Memory B cell (primary cell): ENCODE measurements at places on chromosomes 4 and X.

DNA sequence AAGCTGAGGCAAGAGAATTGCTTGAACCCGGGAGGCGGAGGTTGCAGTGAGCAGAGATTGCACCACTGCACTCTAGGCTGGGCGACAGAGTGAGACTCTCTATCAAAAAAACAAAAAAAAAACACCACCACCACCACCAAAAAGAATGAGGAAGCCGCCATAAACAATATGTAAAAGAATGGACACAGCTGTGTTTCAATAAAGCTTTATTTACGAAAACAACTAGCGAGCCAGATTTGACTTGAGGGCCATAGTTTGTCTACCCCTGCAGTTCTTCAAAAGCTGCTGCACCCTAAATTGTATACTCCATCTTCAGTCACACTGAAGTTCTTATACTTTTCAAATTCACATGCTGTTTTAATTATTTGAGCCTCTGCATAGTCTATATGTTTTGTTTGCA, 306.5 kb upstream of the KLF3 start:
- no peak for DNase-seq

DNA sequence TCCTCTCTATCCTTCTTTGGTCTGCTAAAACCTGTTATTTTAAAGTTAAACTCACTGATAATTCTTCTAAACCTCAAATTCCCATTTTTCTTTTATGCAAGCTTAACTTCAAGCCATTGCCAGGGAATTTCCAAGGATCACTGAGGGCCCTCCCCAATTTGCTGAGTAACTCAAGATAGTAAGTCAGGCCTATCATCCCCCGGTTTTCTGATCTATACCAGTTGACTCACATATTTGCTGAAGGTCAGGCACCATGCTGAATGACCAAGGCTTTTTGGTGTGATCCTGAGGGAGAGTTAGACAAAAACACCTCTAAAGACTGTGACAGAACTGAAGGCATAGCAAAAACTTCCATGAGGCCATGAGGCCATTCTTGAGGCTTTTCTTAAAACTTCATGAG, 1301.9 kb downstream of the PCDH7 start:
- no peak for DNase-seq

- DNase-seq = no peak
Measured at GRCh38 chrX:53256446-53257041, 24.8 kb downstream of the IQSEC2 start.

DNA sequence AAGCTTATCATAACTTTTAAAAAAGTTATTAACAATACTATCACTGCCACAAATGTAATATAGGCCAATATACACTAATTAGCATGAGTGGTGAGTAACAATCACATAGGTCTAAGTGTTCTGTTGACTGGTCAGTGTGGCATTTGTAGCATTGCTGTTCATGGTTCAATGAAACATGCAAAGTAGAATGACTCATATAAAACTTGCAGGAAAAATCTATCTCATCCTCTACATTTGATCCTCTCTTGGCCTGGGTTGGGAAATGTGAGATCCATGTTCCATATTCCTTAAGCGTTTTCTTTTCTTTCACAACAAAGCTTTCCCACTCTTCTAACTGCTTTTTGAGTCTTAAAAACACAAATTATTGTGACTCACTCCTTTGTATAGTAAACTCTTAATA, 1418.7 kb downstream of the FSTL5 start:
- no peak for DNase-seq

DNA sequence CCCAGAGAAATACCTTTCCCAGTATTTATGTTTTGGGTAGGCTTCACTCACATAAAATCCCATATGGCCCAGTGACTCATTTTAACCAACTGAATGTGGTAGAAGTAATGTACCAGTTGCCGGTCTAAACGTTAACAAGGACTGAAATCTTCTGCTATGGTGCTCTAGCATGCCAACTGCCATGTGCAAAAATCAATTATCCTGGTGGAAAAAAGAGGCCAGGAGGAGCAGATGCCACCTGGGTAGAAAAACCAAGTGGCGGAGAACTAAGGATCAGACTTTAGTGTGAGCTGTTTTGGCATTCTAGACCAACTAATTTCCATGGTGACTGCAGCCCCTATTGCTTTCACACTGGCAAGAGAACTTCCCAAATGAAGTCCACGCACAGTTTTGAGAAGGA, 1660.7 kb upstream of the ADGRL3 start:
- no peak for DNase-seq

GRCh38 chr4:67928546-67928945, 34.7 kb downstream of the TMPRSS11A start:
- DNase-seq = no peak

- DNase-seq = peak; percentile 28
Measured at GRCh38 chr4:140595065-140595464, 26.3 kb upstream of the UCP1 start.

- DNase-seq = no peak
Measured at GRCh38 chrX:153770601-153771414, 6.8 kb downstream of the PLXNB3 start.

DNA sequence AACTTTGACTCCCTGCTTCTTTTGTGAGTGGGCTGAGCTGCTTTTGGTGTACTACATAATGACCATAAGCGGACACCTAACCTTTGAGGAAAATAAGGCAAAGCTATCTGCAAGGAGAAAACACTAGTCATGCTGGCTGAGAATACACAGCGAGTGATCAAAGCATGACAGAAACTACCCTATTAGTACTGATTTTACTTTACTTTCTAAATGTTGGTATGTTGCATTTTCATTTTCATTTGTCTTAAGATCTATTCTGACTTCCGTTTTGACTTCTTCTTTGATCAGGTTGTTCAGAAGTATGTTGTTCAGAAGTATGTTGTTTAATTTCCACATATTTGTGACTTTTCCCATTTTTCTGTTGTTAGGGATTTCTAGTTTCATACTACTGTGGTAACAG, 361.1 kb downstream of the TRAM1L1 start:
- DNase-seq = no peak

DNA sequence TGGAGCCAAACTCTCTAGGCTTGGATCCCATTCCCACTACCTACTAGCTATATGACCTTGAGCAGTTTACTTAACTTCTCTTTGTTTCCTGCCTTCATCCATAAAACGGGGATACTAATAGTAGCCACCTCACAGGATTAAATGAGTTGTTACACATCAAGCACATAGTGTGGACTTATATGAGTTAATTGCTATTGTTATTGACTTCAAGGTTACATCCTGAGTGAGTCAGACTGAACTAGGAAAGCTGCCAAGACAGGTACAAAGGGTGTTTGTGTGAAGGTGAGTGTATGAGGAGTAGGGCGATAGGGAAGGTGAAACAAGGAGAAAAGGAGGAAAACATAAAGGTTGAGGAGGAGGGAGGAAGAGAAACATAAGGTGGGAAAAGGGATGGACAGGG, 32.2 kb downstream of the TFDP3 start:
- no peak for DNase-seq

GRCh38 chr4:40305328-40306170, 29.6 kb upstream of the CHRNA9 start:
- DNase-seq = peak; percentile 55

DNA sequence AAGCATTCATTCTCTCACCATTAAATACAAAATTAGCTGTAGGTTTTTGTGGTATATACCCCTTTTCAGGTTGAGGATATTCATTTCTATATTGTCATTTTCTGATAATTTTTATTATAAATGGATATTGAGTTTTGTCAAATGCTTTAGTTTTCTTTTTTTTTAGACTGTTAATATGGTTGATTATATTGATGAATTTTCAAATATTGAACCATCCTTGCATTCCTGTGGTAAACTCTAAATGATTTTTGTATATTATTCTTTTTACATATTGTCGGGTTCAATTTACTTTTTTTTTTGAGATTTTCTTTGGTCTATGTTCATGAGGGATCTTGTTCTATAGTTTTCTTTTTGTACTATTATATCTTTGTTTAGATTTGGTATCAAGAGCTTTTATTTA, 165.1 kb downstream of the GPAT3 start:
- no peak for DNase-seq

GRCh38 chrX:133555782-133556458, 140.6 kb upstream of the GPC4 start:
- no peak for DNase-seq

- DNase-seq = no peak
Measured at GRCh38 chr4:96120206-96120605, 280.3 kb downstream of the PDHA2 start.

- DNase-seq = no peak
Measured at GRCh38 chr4:2574863-2575262, 38.4 kb downstream of the FAM193A start.

DNA sequence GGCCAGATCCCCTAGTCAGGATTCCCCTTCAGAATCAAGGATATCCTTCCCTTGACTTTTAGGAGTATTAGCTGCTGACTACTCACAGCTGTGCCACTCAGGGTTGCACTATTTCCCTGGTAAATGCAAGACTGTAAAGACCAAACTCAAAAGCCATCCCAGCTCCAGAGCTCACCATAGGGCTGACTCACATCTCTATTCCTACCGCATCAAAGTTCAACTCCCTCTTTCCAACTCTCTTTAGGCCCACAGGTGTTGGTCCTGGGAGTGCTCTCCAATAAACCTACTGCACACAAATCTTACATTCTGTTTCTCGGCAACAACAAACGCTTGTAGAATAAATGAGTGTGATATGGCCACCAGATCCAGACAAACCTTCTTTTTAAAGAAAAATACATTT, 109.6 kb downstream of the PPP3CA start:
- no peak for DNase-seq
